ENCODE measurements at places on chromosomes 13 and 19. TPM values are rescaled to one million over a fixed set of nuclear protein-coding genes. Genes with fewer than 3 reads are reported as not detected.

ZNF317 gene
- total RNA-seq = 33.5 TPM

ZNF433 gene
- total RNA-seq = 4.6 TPM

RINL gene
- total RNA-seq = 26.5 TPM

RNF225 gene
- total RNA-seq = not detected

MEF2B gene
- total RNA-seq = 3.1 TPM

EPSTI1 gene
- 32.7 TPM for total RNA-seq

DNA sequence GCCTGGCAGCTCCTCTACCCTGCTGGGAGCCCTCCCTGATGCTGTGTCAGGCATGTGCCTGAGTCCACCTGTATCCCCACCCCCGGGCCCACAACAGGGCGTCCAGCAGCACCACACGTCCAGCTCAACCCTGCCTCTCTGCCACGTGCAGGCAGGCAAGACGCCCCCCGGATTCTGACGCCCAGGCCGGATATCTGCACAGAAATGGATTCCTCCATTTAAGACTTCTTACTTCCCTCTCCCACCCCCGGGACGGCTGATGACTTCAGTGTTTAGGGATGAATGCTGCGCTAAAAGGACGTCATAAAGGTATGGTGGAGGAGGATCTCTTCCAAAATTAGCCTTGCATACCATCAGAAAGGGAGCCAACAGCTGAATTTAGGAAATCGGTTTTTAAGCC is 10.2 kb downstream of the PEPD start:
- no peak for DNase-seq

DNA sequence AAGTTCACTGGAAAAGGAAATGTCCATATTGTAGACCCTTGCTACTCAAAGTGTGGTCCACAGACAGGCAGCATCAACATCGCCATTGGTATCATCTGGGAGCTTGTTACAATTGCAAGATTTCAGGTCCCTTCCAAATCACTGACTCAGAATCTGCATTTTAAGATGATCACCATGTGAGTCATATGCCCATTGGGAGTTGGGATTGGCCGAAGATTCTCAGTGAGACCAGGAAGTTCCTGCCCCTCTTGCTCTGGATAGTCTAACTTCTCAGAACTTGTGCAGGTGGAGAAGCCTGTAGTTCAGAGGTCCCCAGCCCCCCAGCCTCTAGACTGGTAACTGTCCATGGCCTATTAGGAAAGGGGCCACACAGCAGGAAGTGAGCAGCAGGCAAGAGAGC is 48.9 kb upstream of the URAD start:
- DNase-seq = no peak

GRCh38 chr13:69683921-69684686 is 423.5 kb upstream of the ATXN8OS start:
- DNase-seq = no peak

GRCh38 chr19:1441022-1441426 is 2.8 kb downstream of the RPS15 start:
- no peak for DNase-seq

DNA sequence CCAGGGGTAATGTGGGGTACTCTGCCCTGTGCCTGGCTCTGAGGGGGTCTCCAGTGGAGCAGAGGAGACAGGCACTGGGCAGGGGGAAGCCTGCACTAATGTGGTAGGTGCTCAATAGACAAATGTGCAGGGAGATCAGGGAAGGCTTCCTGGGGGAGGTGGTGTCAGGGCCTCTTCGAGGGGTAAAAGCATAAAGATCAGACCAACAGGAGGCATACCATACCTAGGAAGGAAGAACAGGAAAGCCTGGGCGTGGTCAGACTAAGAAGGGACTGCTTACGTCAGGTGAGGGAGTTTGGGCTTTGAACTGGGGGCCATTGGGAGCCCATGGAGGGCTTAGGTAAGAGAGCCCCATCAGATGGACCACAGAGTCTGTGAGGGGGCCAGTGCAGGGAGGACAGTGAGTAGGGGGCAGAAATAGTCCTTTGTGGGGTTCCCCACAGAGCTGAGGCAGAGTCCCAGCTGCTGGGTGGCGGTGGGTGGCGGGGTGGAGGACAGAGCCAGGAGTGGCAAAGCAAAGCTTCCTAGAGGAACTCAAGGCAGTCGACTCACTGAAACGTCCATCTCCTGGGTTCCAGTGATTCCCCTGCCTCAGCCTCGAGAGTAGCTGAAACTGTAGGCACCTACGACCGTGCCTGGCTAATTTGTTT is 8.8 kb downstream of the PRR36 start:
- no peak for DNase-seq

DNA sequence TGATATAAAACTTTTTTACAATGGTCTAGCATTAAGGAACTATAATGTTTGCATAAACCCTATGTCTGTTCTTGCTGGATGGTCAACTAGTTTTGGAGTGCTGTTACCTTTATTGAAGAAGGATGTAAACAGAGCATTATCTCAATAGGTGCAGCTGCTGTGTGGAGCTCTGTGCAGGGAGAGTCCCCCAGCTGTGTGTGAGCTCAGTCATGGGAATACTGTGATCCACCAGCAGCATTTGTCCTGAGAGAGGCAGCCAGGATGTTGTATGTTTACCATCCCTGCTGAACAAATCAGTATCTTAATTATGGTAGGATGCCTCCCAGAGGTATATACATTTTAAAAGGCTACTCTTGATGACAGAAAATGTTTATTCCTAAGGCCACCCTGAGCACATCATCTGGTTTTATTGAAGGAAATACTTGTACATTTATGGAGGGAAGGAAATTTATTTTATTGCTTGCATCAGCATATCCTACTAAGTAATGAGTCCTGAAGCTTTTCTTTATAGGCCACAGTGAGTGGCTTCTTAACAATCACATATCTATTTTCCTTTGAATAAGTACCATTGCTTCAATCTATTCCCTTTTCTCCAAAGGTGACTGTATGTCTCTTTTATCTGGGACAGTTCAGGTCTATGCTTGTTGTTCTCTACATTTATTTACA is 11.7 kb downstream of the RAP2A start:
- DNase-seq = no peak

DNA sequence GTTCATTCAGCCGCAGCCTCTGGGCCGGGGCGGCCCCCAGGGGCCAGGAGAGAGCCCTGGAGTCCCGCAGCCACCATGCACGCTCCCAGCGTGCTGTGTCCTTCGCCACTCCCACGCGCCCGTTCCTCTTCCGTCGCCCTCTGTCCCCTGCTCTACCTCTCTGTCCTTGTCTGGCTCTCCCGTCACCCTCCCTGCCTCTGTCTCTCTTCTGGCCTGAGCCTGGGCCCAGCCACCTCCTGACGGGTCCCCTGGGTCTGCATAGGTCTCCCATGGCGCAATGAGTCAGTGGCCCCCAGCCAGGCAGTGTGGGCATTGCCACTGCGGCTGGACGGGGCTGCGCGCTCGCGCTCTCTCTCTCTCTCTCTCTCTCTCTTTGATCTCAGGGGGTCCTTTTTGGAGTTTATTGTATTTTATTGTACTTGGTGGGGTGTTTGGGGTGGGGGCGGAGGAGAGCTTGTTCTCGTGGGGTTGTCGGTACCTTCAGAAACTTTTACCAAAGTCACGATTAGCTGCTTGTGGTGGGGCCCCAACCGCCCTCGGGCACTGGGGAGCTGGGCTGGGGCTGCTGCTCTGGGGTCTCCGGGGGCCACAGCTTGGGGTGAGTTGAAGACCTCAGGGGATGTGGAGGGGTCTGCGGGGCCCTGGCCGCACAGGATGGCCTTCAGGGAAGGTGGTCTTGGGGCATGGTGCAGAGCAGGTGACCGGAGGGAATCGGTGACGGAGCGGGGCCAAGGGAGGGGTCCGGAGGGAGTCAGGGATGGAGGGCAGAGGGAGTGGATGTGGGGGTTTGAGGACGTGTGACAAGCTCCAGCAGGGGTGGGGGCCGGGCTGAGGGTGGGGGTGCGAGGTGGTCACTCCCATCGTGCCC is 1.7 kb upstream of the TGFBR3L start:
- peak; percentile 74 for DNase-seq

- DNase-seq = no peak
These were observed 9.7 kb upstream of the FEM1A start for GRCh38 chr19:4781801-4782200.

GRCh38 chr13:47004027-47004426 is 107.2 kb upstream of the HTR2A start:
- DNase-seq = no peak

GRCh38 chr19:41706741-41707501 is 1.5 kb upstream of the CEACAM5 start:
- DNase-seq = peak; percentile 90

- DNase-seq = no peak
These were observed 85.8 kb downstream of the ZC3H13 start for GRCh38 chr13:45966715-45967114.

DNA sequence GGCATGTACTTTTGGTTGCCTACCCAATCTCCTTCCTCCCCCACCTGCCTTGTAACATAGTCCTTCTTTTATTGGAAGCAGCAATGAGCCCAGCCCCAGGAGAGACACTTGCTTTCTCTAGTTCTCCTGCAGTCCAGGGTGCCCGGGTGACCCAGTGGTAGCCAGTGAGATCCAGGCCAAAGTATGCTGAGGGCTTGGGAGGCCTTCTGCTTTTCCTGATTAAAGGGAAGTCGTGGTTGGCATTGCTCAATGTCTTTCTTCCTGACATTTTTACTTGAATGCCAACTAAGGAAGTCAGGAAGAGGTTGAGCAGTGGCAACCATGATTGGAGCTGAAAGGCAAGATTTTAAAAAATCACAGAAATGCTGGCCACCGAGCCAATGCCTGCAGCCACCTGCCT is 25.7 kb downstream of the CNMD start:
- DNase-seq = no peak

GRCh38 chr13:28718196-28718542 is 601 bp downstream of the SLC46A3 start:
- DNase-seq = no peak

GRCh38 chr19:35115177-35115951 is at the start of gene FXYD3:
Gene FXYD3, plus strand, starts transcription at chr19:35115823. Its CDS starts 3,554 bp downstream, at chr19:35119377.
- DNase-seq = no peak

- peak; percentile 12 for DNase-seq
These were observed 3.2 kb downstream of the IFNL1 start for GRCh38 chr19:39299404-39299803.

GRCh38 chr13:109231888-109232287 is 554.5 kb downstream of the IRS2 start:
- DNase-seq = no peak

GRCh38 chr19:6227156-6227935 is 52.4 kb downstream of the MLLT1 start:
- DNase-seq = peak; percentile 62

DNA sequence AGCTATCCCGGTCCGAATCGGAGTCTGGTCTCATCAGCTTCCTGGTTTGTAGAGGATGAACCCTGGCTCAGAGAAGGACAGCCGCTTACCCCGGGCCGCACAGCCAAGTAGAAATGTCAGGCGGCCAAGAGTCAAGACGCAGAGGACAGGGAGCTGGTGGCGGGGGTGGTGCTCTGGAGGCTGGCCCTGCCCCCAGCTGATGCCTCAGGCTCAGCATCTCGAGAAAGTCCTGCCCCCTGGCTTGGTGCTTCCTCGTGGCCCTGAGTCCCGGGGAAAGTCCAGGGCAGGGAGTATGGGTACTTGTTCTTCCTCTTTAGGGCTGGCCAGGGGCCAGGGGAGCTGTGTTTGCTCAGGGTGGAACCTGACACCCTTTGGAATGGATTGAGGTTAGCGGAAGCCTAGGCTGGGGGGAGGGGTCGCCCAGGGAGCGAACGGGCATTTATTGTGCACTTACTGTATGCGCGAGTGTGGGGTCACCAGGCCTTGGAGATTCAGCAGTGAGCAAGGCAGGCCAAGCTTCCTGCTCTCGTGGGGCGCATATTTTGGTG is 2.2 kb downstream of the TJP3 start:
- DNase-seq = peak; percentile 82

DNA sequence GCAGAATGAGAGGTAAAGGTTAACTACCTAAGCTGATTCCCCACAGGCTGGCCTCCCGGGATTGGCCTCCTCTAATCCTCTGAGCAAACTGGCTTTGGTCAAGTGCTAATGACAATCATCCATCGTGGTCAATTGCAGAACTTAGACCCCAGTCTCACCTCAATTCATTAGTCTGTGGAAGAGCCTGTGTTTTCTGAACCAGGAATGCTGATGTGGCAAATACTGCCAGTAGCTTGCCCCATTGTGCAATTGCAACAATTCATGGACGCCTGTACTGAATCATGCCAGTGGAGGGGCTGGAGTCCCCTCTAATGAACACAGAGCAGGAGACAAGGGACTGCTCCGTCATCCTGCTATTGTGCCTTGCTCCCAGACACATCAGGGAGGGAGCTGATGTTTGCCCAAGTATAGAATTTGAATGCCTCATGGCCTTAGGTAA is 1256.5 kb downstream of the EFNB2 start:
- no peak for DNase-seq

DNA sequence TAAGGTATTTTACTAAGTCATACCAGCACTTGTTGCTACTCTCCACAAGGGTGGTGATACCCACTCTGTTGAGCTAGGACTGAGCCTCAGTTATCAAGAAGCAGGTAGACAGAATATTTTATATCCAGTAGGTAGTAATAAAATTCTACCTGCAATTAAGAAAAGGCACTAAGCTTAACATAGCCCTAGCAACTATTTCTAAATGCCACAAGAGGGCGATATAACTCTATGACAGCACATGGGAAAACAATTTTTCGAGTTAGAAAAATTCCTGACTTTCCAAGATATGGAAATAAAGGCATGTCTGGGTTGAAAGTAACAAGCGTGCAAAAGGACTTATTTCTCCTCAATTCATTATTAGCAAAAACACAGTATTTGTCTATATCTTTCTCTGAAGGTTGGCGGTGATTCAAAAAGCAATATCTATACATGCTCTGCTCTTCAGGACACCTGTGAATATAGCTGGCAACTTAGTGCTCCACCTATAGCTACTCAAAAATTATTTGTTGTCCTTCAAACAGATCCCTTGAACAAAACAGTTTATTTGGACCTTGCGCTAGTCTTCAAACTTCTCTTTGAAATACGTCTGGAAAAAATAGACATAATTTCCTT is 14.7 kb downstream of the CCDC169 start:
- DNase-seq = no peak

Data from spleen (tissue), 13 donors.